Activated CD4-positive, alpha-beta memory T cell treated with anti-CD3 and anti-CD28 coated beads, Interleukin-2, amount 10 ng/mL, durations not matched to agents 7 days and 5 days (primary cell): ENCODE measurements at places on chromosomes 2 and 18. TPM values are rescaled to one million over a fixed set of nuclear protein-coding genes. Genes with fewer than 3 reads are reported as not detected.

The SLC23A3 gene
- 2.3 TPM for total RNA-seq

The TTC27 gene
- total RNA-seq, result 12.7 TPM

The C2orf81 gene
- total RNA-seq, result 1.6 TPM

The SERPINB3 gene
- not detected for total RNA-seq

The CCL20 gene
- total RNA-seq, result 4.7 TPM

DNA sequence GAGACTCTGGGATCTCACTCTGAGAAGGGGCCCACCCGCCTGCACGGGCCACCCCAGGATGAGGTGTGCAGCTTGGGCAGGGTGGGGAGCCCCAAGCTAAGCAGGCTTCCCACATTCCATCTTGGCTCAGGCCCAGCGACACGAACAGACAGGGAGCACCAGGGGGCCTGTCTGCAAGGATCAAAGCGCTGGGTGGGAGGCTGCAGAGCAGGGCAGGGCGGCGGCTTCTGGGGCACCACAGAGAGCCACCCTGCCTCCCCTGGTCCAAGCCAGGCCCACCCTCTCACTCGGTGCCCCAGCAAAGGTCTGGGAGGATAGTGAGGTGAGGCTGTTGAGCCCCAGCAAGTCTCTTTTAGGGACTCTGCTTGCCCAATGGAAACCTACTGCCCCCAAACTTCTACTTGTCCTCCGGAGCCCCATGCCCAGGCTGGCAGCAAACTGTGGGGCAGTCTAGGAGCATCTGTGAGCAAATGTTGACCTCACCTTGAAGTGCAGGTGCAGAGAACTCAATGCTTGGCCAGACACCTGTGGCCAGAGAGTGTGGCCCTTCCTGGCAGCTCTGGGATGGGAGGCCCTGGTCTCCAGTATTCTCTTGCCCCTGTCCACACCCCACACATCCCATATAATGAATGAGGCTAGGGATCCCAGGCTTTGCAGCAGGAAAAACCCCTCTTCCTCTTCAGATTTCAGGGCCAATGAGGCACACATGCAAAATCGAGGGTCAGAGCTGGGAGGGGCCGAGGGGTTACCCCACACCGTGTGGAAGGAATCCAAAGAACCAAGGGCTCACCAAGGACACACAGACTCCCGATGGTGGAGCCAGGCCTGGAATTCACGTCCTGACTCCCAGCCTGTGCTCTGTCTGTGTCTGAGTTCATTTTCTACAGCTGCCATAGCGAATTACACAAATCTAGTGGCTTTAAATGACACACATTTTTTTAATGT, 18.8 kb upstream of the GLI2 start:
- DNase-seq, result no peak

DNA sequence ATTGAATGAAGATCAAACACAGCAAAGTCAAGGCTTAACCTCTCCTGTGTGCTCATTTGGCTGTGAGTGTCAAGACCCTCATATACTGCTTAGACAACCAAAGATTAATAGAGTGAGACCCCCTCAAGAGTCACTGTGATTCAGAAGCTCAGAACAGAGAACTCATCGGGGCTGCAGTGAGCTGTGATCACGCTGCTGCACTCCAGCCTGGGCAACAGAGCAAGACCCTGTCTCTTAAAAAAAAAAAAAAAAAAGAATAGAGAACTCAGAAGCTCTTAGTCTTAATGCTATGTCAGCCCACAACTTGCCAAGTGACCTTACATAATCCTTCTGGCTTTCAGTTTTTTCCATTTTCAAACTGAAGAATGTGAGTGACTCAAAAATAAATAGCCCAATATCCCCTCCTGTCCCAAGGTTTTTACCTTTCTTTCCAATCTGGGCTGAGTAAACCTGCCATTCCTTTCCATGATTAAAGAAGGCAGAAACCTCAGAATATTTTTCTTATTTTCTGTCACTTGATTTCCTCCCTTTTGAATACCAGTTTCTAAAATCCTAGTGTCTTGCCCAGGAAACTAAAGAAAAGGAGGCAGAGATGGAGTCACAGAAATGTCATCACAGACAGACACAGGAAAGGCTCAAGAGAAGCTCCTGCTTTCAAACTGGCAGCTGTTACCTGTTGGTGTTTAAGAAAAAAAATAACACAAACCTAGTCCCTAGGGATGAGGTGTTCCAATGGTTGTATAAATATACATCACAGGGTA, 102.4 kb downstream of the CACNB4 start:
- no peak for DNase-seq

- no peak for DNase-seq
Measured at GRCh38 chr2:147398996-147399395, 445.8 kb upstream of the ACVR2A start.

GRCh38 chr2:100660851-100661584, 98.2 kb downstream of the PDCL3 start:
- DNase-seq, result no peak

- DNase-seq, result no peak
Measured at GRCh38 chr2:129909651-129910418, 69.6 kb upstream of the RAB6C start.

DNA sequence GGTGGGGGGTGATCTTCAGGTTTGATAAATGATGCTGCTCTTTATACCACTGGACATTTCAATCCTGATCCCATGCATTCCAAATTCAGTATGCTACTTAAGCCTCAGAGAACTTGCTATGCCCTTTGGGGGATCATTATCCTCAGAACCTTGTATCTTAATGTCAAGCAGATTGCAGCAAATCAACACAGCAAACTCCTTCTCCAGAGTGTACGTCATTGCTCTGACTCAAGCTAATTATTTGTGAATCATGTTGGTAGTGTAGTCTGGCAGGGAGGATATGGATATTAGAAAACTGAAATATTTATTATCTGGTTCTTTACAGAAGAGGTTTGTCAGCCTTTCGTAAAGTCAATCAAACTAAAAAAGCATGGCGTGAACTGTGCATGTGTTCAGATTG, 562.5 kb upstream of the FAM98A start:
- no peak for DNase-seq

DNA sequence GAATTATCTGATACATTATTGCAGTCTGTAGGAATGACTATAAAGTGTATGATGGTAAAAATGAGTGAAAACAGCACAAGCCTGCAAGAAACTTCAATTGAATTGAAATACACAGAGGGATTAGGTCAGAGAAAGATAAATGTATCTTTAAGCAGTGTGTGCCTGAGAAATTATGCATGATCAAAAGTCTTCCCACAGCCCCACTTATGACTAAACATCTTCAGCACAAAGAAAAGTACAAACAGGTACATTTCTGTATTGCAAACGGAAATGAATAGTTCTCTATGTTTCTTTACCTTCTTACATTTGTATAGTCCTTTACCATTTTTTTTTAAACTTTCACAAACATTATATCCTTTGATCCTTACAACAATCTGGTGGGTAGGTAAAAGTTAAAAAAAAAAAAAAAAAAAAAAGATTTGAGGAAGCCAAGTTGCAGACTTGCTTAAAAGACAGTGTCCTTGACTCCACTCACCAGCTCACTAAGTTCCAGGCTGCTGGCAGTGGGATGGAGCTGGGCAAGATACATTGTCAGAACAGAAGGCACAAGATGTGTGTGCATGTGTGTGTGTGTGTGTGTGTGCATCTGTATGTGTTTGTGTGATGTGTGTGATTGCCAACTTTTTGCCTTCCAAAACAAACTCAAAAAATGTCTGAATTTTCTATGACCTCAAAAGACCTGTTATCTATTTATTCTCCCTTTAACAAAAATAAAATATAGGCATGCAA, 423.7 kb upstream of the ACVR2A start:
- DNase-seq, result no peak
